ENCODE measurements at places on chromosomes 11 and 22. TPM values are rescaled to one million over a fixed set of nuclear protein-coding genes. Genes with fewer than 3 reads are reported as not detected.

GRCh38 chr11:85725510-85726258 is 39.7 kb upstream of the CCDC89 start:
- DNase-seq = no peak

DNA sequence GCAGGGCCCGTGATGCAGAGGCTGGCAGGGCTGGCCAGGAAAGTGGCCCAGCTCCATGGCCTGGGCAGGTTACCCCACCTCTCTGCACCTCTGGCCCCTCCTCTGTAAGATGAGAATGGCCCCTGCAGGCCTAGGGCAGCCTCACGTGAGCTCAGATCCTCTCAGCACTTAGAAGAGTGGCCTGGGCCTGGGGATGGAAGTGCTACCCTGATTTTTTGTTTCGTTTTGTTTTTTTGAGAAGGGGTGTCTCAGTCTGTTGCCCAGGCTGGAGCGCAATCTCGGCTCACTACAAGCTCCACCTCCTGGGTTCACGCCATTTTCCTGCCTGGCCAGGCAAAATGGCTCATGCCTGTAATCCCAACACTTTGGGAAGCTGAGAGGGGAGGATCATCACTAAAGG is 982 bp downstream of the APOBEC3H start:
- no peak for DNase-seq

Gene FUT4
- total RNA-seq = 23.5 TPM

GRCh38 chr11:17985517-17985916 is 27.3 kb downstream of the SERGEF start:
- no peak for DNase-seq

DNA sequence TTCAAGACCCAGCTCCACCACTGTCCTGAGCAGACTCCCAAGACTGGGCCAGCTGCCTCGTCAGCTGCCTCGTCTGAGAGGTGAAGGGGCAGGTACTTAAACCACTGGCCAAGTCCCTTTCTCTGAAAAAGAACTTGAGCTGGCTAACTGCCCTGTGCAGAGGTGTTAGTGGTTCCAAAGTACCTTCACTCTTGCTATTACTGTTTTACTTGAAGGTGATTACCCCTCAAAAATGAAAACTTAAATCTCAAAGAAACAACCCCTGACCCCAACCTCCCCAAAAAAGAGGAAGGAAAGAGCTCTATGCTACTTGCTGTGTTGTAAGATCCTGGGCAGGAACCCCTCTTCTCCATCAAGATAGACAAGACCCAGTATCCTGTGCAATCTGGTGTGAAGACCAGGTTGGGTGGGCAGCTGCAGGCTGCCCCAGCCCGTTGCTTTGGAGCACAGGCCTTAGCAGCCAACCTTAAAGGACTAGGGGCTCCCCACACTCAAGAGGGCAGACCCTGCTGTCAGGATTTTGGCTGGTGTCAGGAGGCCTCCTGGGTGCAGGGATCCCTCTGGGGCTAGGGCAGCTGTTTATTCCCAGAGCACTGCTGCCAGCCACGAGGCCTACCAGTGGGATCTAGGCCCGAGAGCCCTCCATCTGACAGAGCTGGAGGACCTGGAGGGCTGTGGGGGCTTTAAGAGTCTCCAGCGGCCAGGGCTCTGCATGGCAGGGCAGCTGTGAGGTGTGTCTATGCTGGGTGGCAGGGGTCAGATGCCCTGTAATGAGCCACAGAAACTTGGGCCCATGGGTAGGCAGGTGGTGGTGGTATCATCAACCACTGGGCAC is 13.0 kb downstream of the GUCD1 start:
- DNase-seq = no peak

GRCh38 chr11:10566257-10566957 is 2.1 kb downstream of the LYVE1 start:
- no peak for DNase-seq

GRCh38 chr11:101323997-101324396 is 194.4 kb upstream of the PGR start:
- no peak for DNase-seq

Gene FGF4
- total RNA-seq = not detected

Gene RFPL1
- not detected for total RNA-seq

GRCh38 chr11:92473736-92474135 is 249.1 kb downstream of the FAT3 start:
- no peak for DNase-seq

- DNase-seq = no peak
Observed at GRCh38 chr11:63558459-63559157, 4.6 kb downstream of the PLAAT2 start.

Gene RAC2
- total RNA-seq = 26.8 TPM

DNA sequence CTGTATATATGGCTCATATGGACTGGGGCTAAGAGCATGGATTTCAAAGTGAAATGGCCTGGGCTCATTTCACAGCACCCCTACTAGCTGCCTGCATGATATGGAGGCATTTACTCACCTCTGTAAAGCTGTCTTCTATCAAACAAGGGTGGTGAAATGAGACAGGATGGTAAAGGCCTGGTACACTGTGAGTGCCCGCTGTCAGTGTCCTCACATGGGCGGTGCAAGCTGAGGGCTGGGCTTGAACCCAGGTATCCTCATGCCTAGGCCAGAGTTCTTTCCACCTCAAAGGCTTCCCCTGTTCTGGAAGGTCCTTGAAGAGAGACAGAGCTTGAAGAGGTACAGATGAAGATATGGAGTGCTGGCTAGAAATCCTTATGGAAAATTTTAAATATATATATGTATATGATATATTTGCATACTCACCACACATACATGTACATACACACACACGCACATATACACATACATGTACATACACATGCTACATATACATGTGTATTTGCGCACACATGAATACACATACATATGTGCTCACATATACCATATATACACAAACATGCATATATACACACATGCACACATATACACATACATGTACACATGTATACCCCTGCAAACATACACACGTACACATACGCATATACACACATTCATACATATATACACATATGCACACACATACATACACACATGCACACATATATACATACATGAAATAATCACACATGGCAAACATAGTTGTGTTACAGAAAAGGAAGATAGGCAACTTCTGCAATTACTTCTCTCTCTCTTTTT is 44.7 kb downstream of the MICAL2 start:
- no peak for DNase-seq

Data from mucosa of descending colon (tissue), 3 donors.